ENCODE measurements at places on chromosomes 6 and 20.

DNA sequence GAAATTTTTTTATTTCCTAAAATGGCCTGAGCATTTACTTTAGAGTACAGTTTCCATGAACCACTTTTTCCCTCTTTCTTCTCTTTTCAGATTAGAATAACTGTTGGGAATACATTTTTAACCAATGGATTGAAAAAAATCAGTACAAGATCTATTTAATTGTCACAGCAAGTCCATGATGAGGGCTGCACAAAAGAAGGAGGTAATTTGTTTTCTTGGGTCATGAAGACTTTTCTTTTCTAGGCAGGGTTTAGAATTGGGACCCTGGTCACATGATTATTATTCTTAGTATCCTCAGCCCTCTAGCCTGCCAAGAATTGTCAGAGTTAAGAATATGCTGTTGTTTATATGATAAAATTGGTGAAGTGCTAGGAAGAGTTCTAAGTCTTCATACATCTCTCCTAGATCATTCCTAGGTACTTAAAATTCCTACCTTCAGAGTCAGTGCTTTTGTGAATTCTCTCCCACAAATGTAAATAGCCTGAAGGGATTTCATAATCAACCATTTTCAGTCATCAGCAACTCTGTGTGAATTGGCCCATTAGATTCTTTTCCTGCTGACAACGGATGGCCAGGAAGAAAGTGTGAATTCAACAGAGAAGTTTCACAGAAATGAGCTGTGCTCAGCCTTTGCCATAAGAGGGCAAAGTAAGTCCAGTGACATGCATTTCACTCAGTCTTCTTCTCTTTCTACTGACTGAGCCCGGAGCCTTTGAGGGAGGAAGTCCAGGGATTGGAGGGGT lies 32.4 kb upstream of the TPBG start:
- no peak for DNase-seq

DNA sequence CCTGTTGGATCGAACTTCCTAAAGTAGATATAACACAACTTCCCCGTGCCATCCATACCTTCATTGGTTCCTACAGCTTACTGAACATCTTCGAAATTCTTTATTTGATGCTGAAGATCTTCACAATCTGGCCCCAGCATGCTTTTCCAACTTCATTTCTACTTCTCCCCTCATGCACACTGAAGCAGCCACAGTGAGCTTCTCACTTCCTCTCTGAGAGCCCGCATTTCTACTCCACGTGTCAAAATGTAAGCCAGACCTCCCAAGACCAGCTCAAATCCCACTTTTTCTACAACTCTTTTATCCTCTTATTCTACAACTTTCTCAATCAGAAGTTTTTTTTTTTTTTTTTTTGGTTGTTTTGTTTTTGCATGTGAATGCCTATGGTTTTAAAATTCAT lies 254.7 kb downstream of the GMPR start:
- DNase-seq: no peak

DNA sequence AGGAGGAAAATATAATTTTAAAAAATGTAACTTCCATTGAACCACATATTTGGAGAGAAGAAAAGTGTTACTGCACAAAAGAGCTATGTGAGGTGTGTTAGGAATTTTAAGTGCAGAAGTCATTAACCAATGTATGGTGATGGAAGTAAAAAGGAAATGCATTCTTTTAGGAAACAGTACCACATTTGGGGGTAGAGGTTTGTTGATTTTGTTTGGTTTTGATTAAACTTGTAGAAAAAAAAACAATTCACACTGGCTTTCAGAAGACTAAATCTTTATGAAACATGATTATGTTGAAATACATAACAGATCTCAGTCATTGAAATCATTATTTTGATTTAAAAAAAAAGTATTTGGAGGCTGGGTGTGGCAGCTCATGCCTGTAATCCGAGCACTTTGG lies 1287.0 kb upstream of the GJE1 start:
- no peak for DNase-seq

- DNase-seq: no peak
Observed at GRCh38 chr6:37299990-37300389, 42.0 kb upstream of the TMEM217 start.

GRCh38 chr20:62320581-62321354 lies 18.0 kb downstream of the ADRM1 start:
- no peak for DNase-seq

- DNase-seq: no peak
Observed at GRCh38 chr6:71468841-71469700, 180.5 kb downstream of the OGFRL1 start.

GRCh38 chr6:77038807-77039206 lies 424.5 kb downstream of the HTR1B start:
- no peak for DNase-seq

DNA sequence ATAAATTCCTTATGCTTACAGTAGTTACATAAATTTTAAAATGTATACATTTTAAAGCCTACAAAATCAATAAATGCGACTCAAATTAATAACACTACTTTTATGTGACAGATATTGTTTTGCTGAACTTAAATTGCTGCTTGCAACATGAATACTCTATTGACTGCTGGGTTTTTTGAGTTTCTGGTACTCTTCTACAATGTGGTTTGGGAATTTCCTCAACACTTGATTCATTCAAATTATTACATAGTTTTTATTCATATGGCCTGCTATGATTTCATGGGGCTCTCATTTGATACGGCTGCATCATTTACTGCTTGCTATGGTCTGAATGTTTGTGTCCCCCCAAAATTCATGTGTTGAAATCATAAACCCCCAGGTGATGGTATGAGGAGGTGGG lies 2.3 kb upstream of the TXLNB start:
- DNase-seq: no peak

DNA sequence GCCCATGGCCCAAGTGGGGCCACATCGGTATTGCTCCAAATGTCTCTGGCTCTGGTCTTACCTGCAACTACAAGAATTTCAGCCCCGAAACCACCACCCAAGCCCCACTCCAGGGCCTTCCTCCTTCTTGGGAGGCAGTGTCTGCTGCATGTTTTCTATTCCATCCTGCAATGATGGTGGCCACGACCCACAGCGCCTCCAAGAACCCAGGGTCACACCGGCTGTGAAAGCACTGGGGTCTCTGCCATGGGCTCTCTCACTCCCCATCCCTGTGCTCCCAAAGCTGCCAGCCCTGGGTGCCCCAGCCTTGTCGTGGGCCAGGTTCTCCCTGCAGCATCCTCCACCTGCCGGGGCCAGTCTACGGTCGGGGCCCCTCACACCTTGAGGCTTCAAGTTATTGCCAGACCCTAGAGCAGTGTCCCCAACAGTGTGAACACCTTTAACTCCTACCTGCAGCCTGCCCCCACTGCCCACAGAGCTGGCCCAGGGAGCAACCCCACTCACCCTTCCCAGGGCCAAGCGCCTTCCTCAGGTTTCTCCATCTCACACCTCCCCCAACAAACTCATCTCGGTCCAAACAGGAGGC lies 115.4 kb downstream of the JPH2 start:
- no peak for DNase-seq

DNA sequence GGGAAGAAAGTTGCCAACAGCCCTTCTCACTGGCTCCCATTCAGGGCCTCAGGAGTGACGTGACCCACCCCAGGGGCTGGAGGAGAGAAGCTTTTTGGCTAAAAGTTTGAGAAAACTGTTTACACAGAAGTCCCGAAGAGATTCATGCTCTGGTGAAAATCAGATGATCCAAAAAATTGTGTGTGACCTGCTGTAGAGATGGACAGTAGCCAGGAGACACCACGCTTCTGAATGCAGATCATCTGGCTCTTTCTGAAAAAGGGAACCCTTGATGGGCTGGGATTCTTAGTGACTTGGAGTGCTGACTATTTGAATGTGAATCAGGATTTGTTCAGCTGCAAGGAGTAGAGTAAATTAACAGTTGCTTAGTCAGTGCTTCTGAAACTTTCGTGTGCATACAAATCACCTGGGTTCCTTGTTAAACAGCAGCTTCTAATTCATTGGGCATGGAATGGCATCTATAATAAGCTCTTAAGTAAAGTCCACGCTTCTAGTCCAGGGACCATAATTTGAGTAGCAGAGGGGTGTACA lies 265.1 kb downstream of the PREX1 start:
- no peak for DNase-seq

DNA sequence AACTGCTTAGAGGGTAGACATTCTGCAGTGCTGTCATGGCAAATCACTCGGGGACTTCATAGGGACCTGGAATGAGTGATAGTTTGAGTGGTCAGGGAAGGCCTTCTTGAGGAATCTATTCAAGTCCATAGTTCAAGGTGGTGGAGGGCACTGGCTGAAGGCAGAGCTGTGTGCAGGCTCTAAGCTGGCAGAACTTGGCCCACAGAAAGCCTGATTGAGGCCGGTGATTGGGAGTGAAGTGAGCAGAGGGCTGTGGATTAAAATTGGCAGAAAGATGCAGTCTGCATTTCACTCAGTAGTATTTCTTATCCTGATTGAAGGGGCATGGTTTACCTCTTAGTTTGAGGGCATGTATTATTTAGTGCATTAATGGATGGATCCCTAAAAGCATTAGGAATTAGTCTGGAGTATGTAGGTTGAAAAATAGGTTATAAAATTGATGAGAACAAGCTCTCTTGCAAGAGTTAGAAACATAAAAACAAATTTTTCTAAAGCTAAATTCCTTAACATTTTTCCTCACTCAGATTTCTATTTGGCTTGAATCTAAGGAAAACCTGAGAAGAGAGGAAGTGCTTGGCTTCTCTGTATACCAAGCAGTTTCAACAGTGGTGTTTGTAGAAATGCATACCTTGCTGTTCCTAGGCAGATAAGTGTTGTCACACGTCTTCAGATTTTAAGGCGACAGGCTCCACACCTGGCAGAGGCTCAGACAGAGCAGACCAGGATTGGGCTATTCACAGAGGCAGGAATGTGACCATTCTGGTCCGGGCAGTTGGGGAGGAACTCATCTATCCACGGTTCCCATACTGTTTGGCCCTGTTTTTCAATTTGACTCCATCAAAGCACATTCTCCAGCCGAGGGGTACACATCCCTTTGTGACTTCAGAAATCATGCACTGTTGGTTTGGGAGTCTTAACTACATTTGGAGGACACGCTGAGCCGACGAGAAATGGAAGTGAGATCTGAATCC lies 45.2 kb downstream of the UTRN start:
- DNase-seq: no peak

GRCh38 chr6:54877713-54878317 lies 31.2 kb downstream of the FAM83B start:
- no peak for DNase-seq

DNA sequence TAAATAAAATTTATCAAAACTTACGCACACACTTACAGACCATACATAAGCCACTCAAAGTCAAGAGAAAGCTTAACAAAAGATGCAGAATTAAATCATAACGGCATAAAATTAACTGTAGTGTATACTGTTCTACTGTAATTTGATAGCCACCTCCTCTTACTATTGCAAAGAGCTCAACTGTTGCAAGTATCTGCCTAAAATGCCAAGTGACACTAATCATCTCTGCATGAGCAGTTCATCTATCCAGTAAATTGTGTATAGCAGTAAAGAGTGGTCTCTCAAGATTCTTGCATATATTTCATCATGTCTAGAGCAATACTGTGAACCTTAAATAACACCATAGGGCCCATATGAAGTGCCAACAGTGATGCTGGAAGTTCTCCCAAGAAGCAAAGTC lies 12.3 kb downstream of the OR2H2 start:
- DNase-seq: no peak

- no peak for DNase-seq
Observed at GRCh38 chr6:31171931-31172905, 1.7 kb upstream of the POU5F1 start.

DNA sequence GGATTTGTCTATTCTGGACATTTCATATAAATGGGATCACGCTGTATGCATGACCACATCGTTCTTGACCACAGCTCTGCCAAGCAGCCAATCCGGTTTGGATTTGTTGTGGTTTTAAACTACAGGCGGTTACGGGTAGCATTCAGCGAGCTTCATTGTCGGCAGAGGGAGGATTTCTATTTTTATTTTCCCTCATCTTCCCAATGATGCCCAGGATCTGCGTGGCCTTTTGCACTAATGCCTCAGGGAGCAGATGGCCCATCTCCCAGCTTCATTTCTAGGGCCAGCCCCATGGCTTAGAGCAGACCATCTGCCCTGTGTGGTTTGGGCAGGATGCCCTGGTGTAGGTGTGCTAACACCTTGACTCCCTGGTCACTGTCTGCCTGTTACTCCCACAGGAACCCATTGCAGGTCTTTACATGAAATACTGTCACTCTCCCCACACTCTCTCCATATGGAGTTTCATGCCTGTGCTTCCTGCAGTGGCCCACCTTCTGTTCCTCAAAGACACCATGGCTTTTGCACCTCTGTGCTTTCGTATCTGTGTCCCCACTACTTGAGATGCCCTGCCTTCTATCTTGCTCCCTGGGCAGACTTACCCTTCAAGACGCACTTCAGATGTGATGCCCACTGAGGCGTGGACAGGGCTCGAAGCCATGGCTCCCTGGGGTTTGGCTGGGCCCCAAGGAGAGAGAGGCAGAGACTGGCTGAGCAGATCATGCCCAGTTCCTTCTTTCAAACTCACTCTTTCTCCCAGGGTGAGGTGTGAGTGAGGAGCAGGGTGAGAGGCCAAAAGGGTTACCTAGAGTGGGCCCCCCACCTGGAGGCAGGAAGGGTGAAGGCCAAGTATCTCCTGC lies 26.0 kb downstream of the SDCBP2 start:
- DNase-seq: no peak

DNA sequence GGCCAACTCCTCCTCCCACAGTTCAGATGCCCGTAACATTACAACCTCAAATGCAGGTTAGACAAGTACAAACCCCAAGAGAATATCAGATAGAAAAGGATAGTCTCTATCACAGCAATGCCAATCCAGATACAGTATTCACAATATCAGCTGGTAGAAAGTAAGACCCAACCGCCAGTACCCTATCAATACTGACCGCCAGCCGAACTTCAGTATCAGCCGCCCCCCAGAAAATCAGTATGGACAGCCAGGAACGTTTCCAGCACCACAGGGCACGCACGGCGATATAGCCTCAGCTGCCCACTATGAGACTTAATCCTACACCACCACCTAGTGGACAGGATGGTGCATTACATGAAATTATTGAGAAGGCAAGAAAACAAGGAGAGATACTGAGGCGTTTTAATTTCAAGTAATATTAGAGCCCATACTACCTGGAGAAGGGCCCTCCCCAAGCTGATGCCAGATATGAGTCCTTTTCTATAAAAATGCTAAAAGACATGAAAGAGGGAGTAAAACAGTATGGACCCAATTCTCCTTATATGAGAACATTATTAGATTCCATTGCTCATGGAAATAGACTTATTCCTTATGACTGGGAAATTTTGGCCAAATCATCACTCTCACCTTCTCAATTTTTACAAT lies 17.6 kb upstream of the EIF2S2 start:
- DNase-seq: peak; percentile 65
